ENCODE measurements at places on chromosomes 16 and 17.

GRCh38 chr16:85329059-85329812, 217.0 kb upstream of the CIBAR2 start:
- DNase-seq = peak; percentile 78

- no peak for DNase-seq
Measured at GRCh38 chr17:4919511-4920047, 12.5 kb upstream of the GP1BA start.

- no peak for DNase-seq
Measured at GRCh38 chr17:6675201-6675825, 23.8 kb downstream of the C17orf100 start.

DNA sequence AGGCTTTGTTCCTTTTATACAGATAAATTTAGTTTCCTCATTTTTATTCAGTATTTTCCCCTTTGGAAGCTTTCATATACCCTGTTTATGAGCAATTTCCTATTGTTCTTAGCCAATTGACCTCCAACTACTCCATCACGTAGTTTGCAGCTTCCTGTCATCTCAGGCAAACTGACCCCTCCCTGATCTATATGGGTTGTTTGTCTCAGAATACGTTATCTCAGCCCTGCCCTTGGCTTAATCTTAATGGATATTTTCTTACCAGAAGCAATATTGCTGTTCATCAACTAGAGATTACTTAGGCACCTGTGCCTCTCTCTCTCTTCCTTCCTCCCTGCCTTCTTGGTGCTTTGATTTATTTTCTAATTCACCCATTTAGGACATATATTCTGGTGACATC, 81.2 kb downstream of the ZNF18 start:
- no peak for DNase-seq

DNA sequence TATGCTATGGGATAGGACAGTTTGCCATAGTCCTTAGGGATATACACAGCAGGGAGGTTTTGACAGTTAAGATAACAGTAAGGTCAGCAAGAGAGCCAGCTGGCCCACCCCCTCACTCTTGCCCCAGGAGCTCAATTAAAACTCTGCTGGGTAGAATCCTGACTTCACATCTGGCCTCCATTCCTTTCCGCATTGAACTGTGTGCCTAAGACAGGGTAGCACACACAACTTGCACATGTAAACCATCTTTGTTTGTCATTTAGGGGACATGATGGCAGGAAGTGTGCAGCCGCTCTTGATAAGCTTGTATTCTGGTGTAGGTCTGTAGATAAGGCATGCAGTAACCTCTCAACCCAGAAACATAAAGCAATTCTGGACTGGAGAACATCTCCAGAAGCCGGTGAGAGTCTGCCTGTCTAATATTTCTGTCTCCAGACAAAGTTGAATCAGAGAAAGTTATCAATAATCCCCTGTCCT, 5.2 kb downstream of the MINK1 start:
- DNase-seq = no peak

- DNase-seq = no peak
Measured at GRCh38 chr17:81179861-81180260, 13.8 kb upstream of the AATK start.

DNA sequence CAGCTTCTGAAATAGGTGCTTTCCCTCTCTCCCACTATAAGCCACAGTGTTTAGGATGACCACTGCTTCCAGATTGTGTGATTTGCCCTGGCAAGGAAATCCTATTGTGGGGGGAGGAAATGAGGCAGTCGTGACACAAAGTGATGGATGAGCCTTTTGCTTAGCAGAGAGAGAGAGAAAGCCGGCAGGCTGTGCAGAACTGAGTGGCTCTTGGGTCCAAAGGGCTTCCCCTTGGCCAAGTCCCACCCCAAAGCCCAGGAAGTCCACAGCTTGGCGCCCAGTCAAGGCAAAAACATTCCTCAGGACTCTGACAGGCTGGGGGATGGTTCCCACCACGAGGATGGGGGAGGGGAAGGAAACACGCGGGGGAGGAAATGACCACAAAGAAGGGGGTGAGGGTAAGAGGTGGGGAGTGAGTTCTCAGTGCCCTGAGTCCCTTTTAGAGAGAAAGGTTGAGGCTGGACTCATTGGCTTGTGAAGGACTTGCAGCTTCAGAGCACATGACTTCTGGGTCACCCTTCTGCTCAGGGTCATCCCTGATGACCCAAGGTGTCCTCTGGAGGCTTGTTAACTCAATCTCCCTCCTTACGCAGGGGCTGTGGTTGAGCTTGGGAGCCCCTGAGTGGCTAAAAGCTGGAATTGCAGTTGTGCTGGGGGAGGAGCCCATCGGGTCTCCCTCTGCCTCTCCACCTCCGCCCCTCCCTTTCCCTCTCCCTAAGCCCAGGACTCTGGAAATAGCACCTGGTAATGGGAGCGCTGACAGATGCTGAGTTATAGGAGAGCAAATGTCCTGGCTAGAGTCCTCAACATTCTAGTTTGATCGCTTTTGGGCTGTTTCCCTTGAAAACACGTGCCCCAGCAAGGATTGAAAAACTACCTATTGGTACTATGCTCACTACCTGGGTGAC, 10.3 kb upstream of the MSL1 start:
- peak; percentile 89 for DNase-seq

- no peak for DNase-seq
Measured at GRCh38 chr16:23901178-23902033, 65.6 kb downstream of the PRKCB start.

DNA sequence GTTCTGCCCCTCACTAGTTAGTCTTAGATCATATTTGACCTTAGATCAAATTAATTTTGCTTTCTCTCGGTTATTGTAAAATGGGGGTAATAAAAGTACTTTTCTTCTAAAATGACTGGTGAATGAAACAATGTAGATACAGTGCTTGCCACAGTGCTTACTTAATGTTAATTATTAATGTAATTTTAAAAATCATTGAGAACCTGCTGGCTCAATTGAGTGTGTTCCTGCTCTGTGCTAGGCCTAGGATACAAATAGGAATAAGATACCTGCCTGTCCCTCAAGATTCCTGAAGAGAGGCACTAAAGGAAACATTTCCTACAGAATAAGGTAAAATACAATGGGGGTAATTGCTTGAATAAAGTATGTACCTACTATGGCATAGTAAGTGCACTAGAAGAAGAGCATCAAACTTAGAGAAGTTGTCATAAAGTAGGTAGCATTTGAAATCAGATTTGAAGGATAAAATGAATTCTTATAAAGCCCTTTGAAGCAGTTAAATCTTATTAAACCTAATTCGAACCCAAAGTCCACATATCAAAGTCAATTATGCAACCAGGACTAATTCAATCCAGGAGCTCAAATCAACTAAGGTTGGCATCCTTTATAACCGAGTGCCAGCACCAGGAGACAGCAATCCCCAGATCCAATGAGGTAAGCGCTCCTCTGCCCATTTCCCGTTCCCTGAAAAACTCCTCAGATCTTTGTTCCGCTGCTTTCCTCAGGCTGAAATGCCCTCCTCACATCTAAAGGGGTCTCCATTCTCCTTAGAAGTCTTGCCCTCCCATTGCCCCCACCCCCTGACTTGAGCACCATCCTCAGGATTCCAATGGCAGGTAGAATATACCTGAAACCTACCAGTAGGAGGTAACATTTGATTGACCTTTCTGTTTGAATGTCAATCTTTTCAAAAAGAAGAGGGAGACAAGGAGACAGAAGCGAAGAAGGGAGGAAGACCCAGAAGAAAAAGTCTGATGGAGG, 2.4 kb upstream of the MED13 start:
- DNase-seq = no peak

DNA sequence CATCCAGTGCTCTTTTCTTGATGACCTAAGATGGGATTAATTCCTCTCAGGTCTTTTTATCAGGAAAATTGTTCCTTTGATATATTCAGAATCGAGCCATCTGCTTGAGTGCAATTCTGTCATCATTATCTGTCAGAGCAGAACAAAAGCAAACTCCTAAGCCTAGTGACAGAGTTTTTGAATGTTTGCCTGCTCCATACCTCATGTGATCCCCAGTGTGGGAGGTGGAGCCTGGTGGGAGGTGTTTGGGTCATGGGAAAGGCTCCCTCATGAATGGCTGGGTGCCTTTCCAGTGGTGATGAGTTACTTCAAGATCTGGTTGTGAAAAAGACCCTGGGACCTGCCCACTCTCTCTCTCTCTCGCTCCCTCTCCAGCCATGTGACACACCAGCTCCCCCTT, 628.2 kb downstream of the CDH11 start:
- DNase-seq = no peak

Data from SJSA1 (cell line).